ENCODE measurements at places on chromosomes 13 and 19. TPM values are rescaled to one million over a fixed set of nuclear protein-coding genes. Genes with fewer than 3 reads are reported as not detected.

IGFL3 gene
- total RNA-seq: not detected

DOCK9 gene
- 97.6 TPM for total RNA-seq

COX7A1 gene
- total RNA-seq: not detected

CEBPA gene
- total RNA-seq: 0.51 TPM

SPRYD7 gene
- 2.7 TPM for total RNA-seq

ZNF285 gene
- not detected for total RNA-seq

PIN1 gene
- 102 TPM for total RNA-seq

ZIK1 gene
- 5.5 TPM for total RNA-seq

ACTL9 gene
- not detected for total RNA-seq

NOVA2 gene
- total RNA-seq: 0.51 TPM

NALCN gene
- total RNA-seq: not detected

NLRP9 gene
- total RNA-seq: not detected

ZNF415 gene
- total RNA-seq: 1.0 TPM

SMAD9 gene
- not detected for total RNA-seq

PCDH20 gene
- not detected for total RNA-seq

ZNF600 gene
- total RNA-seq: 16.3 TPM

AMH gene
- 5.4 TPM for total RNA-seq

UBL5 gene
- 389 TPM for total RNA-seq

SERP2 gene
- 1.7 TPM for total RNA-seq

METTL21C gene
- total RNA-seq: not detected

SCAF1 gene
- total RNA-seq: 73.2 TPM

ZNF100 gene
- total RNA-seq: 20.0 TPM

PALM3 gene
- total RNA-seq: not detected

PRR36 gene
- 0.34 TPM for total RNA-seq

NLRP5 gene
- not detected for total RNA-seq

ZNF345 gene
- 4.8 TPM for total RNA-seq

TMPRSS9 gene
- not detected for total RNA-seq

ERVV-1 gene
- total RNA-seq: not detected

PABPC3 gene
- 0.12 TPM for total RNA-seq

SYDE1 gene
- 0.51 TPM for total RNA-seq

KATNAL1 gene
- 20.2 TPM for total RNA-seq

PTPRS gene
- not detected for total RNA-seq

LILRB2 gene
- not detected for total RNA-seq

KCNRG gene
- total RNA-seq: 0.59 TPM

RAB8A gene
- total RNA-seq: 175 TPM

VSTM1 gene
- total RNA-seq: not detected

CEACAM4 gene
- not detected for total RNA-seq

ADPRHL1 gene
- 1.2 TPM for total RNA-seq

MUC16 gene
- not detected for total RNA-seq
